ENCODE measurements at places on chromosomes 3 and 15. TPM values are rescaled to one million over a fixed set of nuclear protein-coding genes. Genes with fewer than 3 reads are reported as not detected.
A peak's percentile ranks its signal among the peaks of the same experiment; 100 is the strongest.

GRCh38 chr15:68617001-68617400 lies 38.2 kb downstream of the CORO2B start:
- no peaks in the 10 kb centered on the region for H3K27me3 ChIP-seq
- H3K4me3 ChIP-seq: no peak overlapping the region
- DNase-seq: no peak

- no peak for DNase-seq
- peak within 1 kb of the TSS; percentile 78 for H3K27ac ChIP-seq
- peaks cover 54% of the 10 kb centered on the region for H3K4me1 ChIP-seq
- no peaks in the 10 kb centered on the region for H3K27me3 ChIP-seq
- no peaks in the 10 kb centered on the region for H3K36me3 ChIP-seq
Observed at GRCh38 chr3:58577269-58577821, at the start of gene FAM107A. TSS of gene FAM107A (minus strand) at chr3:58577391. CDS start at chr3:58569860, 7,531 bp downstream.

DNA sequence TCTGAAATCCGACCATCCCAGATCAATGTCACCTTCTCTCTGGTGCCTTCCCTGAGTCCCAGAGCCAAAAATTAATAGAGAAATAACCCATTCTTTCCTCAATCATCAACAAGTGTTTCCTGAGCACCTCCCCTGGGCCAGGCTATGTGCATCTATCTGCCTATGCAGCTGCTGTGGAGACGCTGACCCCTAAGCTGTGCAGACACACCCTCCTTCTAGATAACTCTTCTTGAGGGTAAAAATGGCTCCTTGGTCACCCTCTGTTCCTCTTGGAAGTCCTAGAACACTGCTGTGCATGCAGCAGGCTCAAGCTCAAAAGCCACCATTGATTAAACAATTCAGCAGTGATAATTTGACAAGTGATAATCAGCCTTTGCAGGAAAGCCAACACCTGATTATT lies 18.4 kb downstream of the CA12 start:
- H3K27me3 ChIP-seq: no peaks in the 10 kb centered on the region
- H3K36me3 ChIP-seq: no peaks in the 10 kb centered on the region
- DNase-seq: no peak

DNA sequence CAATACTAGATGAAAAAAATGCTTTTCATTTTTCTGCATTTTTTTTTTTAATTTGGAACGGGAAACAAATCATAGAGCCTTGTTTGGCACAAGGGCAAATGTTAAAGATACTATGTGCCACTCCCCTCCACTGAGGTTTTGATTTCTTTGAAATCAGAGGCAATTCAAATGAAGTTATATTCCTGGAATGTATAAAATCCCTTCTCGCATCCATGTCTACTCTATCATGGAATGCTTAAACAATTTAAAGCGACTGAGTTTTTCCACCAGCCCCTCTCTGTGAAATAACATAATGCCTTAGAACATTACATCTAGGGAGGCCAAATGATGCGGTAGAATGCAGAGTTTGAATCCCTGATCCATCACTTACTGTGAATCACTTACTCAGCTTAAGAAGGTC lies 69.7 kb downstream of the FMN1 start:
- no peaks in the 10 kb centered on the region for H3K36me3 ChIP-seq
- no peak overlapping the region for H3K27ac ChIP-seq
- H3K4me1 ChIP-seq: peaks cover 17% of the 10 kb centered on the region
- no peaks in the 10 kb centered on the region for H3K27me3 ChIP-seq

- H3K27ac ChIP-seq: peak overlapping the region; percentile 50
- no peaks in the 10 kb centered on the region for H3K27me3 ChIP-seq
- DNase-seq: no peak
- peaks cover 40% of the 10 kb centered on the region for H3K4me1 ChIP-seq
- no peaks in the 10 kb centered on the region for H3K36me3 ChIP-seq
Observed at GRCh38 chr15:71451130-71451529, 335.9 kb downstream of the THSD4 start.

- H3K36me3 ChIP-seq: no peaks in the 10 kb centered on the region
- peak overlapping the region; percentile 21 for H3K27ac ChIP-seq
- DNase-seq: no peak
- H3K27me3 ChIP-seq: no peaks in the 10 kb centered on the region
- H3K4me1 ChIP-seq: peaks cover 43% of the 10 kb centered on the region
Observed at GRCh38 chr15:49460411-49460941, 37.4 kb downstream of the FGF7 start.

GRCh38 chr15:30033763-30034162 lies 49.0 kb upstream of the GOLGA8J start:
- H3K27ac ChIP-seq: no peak overlapping the region
- H3K4me1 ChIP-seq: no peaks in the 10 kb centered on the region
- H3K27me3 ChIP-seq: no peaks in the 10 kb centered on the region
- H3K4me3 ChIP-seq: no peak overlapping the region
- H3K36me3 ChIP-seq: no peaks in the 10 kb centered on the region
- no peak for DNase-seq

DNA sequence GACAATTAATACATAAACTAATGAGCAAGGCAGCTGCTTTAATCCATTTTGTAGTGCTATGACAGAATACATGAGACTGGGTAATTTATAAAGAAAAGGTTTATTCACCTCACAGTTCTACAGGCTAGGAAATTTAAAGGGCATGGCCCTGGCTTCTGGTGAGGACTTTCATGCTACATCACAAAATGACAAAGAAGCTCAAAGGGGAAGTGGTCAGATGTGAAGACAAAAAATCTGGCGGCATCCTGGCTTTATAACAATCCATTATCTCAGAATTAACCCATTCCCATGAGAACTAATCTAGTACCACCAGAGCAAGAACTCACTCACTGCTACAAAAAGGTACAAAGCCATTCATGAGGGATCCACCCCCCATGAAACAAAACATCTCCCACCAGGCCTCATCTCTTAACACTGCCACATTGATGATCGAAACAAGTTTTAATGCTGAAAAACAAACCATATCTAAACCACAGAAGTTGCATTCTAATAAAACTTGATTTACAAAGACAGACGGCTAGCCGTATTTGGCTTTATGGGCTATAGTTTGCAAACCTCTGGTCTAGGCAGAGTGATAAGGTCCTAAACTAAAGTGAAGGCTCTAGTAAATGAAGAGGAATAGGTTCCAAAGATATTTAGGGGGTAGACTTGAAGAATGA lies 44.2 kb downstream of the GSK3B start:
- H3K4me3 ChIP-seq: no peak overlapping the region
- no peak overlapping the region for H3K27ac ChIP-seq
- no peaks in the 10 kb centered on the region for H3K36me3 ChIP-seq
- H3K4me1 ChIP-seq: peaks cover 44% of the 10 kb centered on the region
- no peak for DNase-seq

GRCh38 chr15:97140216-97140615 lies 809.7 kb downstream of the NR2F2 start:
- H3K27me3 ChIP-seq: no peaks in the 10 kb centered on the region
- H3K4me1 ChIP-seq: no peaks in the 10 kb centered on the region
- H3K4me3 ChIP-seq: no peak overlapping the region
- DNase-seq: no peak

DNA sequence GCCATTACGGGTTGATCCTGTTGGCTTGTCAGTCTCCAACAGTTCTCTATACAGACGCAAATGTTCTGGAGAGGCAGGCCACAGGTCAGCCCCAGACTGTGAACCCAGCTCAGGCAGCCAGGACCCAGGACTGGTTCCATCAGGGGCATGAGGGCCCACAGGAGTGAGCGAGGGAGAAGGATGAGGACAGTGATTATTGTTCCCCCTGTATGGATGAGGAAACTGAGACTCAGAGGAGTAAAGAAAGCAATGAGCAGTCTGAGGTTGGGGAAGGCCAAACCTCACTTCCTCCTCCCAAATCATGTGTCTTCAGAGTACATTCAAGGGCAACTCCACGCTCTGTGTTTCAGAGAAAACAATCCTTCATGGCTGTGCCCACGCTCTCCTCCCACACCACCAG lies 121.9 kb downstream of the RPLP1 start:
- no peak for DNase-seq
- peaks cover 9% of the 10 kb centered on the region for H3K4me1 ChIP-seq
- no peaks in the 10 kb centered on the region for H3K27me3 ChIP-seq

DNA sequence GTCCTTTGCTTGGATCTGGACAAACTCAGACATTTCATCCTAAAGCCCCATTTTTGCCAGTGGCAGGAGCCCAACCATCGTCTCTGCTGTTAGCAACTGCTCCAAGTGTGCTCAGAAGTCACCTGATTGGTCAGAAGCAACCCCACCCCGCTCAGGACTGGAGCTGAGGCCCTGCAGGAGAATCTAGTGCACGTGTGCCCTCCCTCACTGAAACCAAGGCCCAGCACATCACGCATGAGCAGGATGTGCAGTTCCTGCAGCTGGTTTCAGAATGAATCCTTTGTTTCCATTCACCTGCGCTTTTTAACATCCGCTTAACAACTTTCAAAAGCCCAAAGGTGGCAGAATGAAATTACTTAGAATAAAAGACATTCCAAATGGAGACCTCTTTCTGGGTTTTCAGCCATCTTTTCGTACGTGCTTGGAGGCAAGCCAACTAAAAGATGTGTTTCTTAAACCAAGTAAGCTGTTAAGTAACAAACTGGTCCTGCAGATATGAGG lies 81.2 kb downstream of the SRGAP3 start:
- H3K4me1 ChIP-seq: peaks cover 9% of the 10 kb centered on the region
- no peaks in the 10 kb centered on the region for H3K27me3 ChIP-seq
- no peak overlapping the region for H3K4me3 ChIP-seq
- H3K36me3 ChIP-seq: no peaks in the 10 kb centered on the region
- DNase-seq: no peak
- no peak overlapping the region for H3K27ac ChIP-seq

DNA sequence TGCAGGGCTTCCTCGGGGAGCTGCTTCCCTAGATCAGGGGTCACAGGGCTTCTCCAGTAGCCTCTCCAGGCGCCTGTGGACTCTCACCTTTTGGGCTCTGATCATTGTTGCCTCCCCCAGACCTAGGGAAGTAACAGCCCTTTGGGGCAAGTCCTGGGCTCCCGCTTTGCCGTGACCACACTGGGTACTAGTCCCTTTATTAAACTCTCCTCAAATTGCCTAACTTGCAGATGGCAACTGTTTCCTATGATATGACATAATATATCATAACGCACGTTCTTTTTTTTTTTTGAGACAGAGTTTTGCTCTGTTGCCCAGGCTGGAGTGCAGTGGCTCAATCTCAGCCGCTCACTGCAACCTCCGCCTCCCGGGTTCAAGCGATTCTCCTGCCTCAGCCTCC lies 17.9 kb upstream of the NRROS start:
- H3K4me1 ChIP-seq: peaks cover 8% of the 10 kb centered on the region
- no peak overlapping the region for H3K27ac ChIP-seq

- H3K27me3 ChIP-seq: no peaks in the 10 kb centered on the region
- no peaks in the 10 kb centered on the region for H3K36me3 ChIP-seq
- H3K4me3 ChIP-seq: no peak overlapping the region
- peak; percentile 64 for DNase-seq
- H3K4me1 ChIP-seq: no peaks in the 10 kb centered on the region
- no peak overlapping the region for H3K27ac ChIP-seq
Observed at GRCh38 chr15:69780374-69780773, 317.3 kb downstream of the TLE3 start.

- no peaks in the 10 kb centered on the region for H3K27me3 ChIP-seq
- peak overlapping the region; percentile 73 for H3K4me3 ChIP-seq
- H3K36me3 ChIP-seq: no peaks in the 10 kb centered on the region
- peaks cover 28% of the 10 kb centered on the region for H3K4me1 ChIP-seq
- no peak for DNase-seq
Observed at GRCh38 chr3:193593668-193594030, 641 bp downstream of the OPA1 start.

- no peaks in the 10 kb centered on the region for H3K36me3 ChIP-seq
- no peaks in the 10 kb centered on the region for H3K27me3 ChIP-seq
Observed at GRCh38 chr15:50463423-50464358, 39.5 kb downstream of the USP8 start.

GRCh38 chr3:58783845-58784244 lies 117.3 kb upstream of the FAM3D start:
- H3K4me1 ChIP-seq: no peaks in the 10 kb centered on the region
- H3K27ac ChIP-seq: no peak overlapping the region
- no peaks in the 10 kb centered on the region for H3K27me3 ChIP-seq
- no peak overlapping the region for H3K4me3 ChIP-seq

DNA sequence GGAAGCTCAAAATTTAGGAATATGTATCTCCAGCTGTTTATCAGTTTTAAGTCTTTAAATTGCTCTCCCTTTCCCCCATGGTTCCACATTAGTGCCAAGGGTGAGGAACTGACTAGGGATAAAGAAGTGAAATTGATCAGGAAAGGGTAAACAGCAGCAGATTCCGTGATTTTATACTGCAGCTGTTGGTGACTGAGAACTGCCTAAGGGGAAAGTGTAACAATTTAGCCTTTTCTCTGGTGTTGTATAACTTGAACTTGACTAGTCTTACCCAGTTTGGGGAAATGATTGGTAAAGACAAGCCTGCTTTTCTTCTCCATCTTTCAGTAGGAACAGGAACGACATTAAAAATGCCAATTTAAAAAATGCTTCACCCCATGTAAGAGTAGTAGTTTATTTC lies 5.0 kb downstream of the SPRED1 start:
- no peak overlapping the region for H3K27ac ChIP-seq
- DNase-seq: no peak
- peaks cover 45% of the 10 kb centered on the region for H3K4me1 ChIP-seq
- H3K4me3 ChIP-seq: no peak overlapping the region

DNA sequence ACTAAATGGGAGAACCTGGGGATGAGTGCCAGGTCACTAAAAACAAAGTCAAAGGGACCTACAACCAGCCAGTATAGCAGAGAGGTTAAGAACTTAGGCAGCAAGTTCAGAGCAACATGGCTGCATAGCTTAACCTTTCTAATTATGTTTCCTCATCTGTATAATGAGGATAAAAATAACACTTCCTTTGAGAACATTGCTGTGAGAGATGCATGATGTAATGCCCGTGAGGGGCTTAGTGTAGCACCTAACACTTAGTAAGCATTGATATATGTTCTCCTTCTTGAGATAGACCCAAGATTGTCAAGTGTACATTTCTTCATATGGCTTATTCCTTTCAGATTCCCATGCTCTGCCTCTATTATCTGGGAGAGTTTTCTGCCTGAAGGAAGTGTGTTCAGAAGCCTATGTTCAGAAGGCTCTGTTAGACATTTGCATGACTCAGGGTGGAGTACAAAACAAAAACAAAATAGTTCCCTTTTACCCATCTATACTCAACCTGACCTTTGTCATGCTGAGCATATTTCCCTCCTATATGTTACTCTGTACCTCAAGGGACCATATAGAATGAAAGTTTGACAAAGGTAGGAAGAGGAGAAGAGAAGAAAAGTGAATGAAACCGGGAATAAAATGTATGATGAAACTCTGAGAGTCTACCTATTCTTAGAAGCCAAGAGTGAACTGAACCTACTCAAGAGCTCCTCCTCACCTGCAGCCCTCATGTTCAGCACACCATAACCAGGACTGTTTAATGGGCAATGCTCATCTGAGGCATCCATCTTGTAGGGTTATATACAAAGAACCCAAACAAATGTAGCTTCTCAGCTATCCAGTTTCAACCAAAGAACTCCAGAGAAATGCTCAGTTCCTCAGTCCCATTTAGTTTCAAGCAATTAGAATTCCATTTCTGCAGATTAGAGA lies 70.7 kb upstream of the KCNMB2 start:
- H3K4me1 ChIP-seq: no peaks in the 10 kb centered on the region
- DNase-seq: no peak
- H3K4me3 ChIP-seq: no peak overlapping the region
- H3K27me3 ChIP-seq: no peaks in the 10 kb centered on the region
- no peaks in the 10 kb centered on the region for H3K36me3 ChIP-seq

CHDH gene
- total RNA-seq: 1.7 TPM

ZNF501 gene
- total RNA-seq: 2.7 TPM

IL17RE gene
- 15.2 TPM for total RNA-seq

MESP2 gene
- total RNA-seq: not detected

TMEM266 gene
- total RNA-seq: not detected

C2CD4B gene
- total RNA-seq: 0.49 TPM

All from vagina (tissue), 2 donors.